AG09309 (cell line): ENCODE measurements at places on chromosomes 4 and X.
A peak's percentile ranks its signal among the peaks of the same experiment; 100 is the strongest.

- no peak for DNase-seq
These were observed 750.5 kb downstream of the ADGRL3 start for GRCh38 chr4:61950625-61951024.

DNA sequence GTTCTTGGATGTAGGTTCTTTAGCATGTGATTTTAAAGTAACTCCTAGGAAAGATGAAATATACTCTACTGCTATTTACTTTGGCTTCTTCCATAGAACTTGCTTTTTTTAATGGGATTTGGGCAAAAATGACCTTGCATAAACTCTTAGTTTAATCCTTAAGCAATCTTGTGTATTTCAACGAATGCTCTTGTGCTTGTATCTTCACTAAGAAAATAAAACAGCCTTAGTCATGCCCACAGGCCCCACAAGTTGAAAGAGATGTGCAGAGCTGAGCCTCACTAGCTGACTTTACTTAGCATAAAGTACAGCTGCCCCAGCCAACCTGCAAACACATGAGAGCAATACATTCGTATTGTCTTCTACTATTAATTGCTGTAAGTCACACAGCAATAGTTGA, 1609.2 kb downstream of the STIM2 start:
- peak; percentile 41 for DNase-seq

- no peak for DNase-seq
These were observed 670 bp downstream of the PAPSS1 start for GRCh38 chr4:107719207-107719921.

DNA sequence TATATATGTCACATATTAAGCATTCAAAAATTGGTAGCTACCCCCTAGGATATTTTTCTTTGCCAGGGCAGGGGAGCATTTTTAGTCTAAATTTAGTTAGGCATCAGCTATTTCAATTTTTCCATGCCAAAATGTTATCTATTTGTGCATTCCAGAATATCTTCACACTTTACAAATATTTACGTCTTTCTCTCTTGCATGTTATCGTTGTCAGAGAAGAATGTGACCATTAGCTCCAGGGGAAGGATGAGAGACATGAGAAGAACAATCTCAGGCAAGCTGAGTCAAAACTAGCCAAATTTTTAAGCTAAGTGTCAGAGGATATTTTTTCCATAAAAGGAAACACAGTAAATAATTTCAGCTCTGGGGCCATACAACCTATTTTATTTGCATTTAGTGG, 885.0 kb upstream of the EPHA5 start:
- DNase-seq, result peak; percentile 80

DNA sequence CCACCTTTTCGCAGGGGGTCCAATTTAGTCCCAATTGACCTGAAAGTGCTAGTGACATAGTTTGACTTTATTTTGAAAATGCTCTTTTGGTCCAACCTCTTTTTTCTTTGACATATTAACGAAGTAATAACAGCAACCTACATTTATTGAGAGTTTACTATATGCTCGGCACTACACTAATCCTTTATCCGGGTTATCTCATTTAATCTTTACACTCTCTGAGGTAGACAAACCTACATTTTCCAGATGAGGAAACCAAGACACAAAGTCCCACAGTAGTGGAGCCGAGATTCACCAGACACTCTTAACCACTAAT, 307 bp upstream of the ATRX start:
- DNase-seq, result no peak

GRCh38 chrX:19723427-19723826, 164.0 kb downstream of the SH3KBP1 start:
- no peak for DNase-seq
